ENCODE measurements at places on chromosomes 11 and 22.
A peak's percentile ranks its signal among the peaks of the same experiment; 100 is the strongest.

DNA sequence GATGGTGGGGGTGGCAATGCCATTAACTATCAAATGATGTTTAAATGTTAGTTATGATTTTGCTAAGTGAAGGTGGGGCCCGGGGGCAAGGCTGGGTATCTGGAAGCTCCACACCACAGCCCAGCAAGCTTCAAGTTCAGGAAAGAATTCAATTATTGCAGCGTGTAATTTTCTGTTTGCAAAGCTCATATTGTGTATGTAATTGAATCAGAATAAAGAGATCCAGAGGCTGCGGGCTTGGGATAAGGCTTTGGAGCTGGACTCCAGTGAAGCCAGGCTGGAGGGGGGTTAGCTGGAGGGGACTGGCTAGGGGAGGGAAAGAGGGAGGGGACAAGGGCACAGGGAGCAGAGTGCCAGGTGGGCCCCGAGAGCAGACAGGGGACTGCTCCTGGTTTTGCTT is 557.1 kb upstream of the CADM1 start:
- no peak for DNase-seq
- H3K27ac ChIP-seq = no peak overlapping the region
- no peaks in the 10 kb centered on the region for H3K36me3 ChIP-seq
- H3K4me1 ChIP-seq = no peaks in the 10 kb centered on the region

GRCh38 chr11:47175746-47176327 is 842 bp downstream of the ARFGAP2 start:
- no peak for DNase-seq
- peak overlapping the region; percentile 91 for H3K4me3 ChIP-seq
- H3K27me3 ChIP-seq = no peaks in the 10 kb centered on the region
- H3K4me1 ChIP-seq = peaks cover 33% of the 10 kb centered on the region

GRCh38 chr11:122821169-122821568 is 17.1 kb upstream of the CRTAM start:
- H3K4me1 ChIP-seq = no peaks in the 10 kb centered on the region

DNA sequence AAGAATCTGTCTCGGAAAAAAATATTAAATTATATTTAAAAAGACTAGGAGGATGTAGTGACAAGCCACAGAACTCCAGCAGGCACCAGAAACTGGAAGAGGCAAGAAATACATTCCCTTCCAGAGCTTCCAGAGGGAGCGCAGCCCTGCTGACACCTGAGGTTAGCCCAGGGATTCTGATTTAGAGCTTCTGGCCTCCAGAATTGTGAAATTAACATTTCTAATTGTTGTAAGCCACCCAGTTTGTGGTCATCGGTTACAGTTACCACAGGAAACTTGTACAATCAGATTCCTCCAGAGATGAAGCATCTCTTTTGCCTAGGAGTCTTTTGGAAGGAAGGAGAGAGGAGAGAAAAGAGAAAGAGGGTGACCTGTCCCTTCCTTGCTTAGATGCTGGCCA is 6.4 kb upstream of the UBASH3B start:
- H3K4me3 ChIP-seq = no peak overlapping the region
- H3K4me1 ChIP-seq = no peaks in the 10 kb centered on the region
- H3K36me3 ChIP-seq = no peaks in the 10 kb centered on the region
- H3K27ac ChIP-seq = no peak overlapping the region
- DNase-seq = no peak
- H3K27me3 ChIP-seq = no peaks in the 10 kb centered on the region

GRCh38 chr11:32088117-32088941 is 2.5 kb upstream of the RCN1 start:
- H3K27me3 ChIP-seq = no peaks in the 10 kb centered on the region
- H3K4me3 ChIP-seq = no peak overlapping the region

DNA sequence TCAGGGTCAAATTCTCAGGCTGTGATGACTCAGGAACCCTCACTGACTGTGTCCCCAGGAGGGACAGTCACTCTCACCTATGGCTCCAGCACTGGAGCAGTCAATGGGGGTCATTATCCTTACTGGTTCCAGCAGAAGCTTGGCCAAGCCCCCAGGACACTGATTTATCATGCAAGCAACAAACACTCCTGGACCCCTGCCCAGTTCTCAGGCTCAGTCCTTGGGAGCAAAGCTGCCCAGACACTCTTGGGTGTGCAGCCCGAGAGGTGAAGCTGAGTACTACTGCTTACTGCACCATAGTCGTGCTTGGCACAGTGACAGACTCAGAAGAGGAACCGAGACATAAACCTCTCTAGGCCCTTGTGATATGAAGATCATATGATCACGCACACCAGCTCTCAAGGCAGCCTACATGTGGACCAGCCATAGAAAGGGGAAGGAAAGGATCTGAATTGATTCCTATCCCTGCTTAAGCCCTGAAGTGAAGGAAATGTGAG is 58.2 kb downstream of the ZNF280B start:
- no peak overlapping the region for H3K4me3 ChIP-seq
- no peaks in the 10 kb centered on the region for H3K36me3 ChIP-seq
- peak; percentile 6 for DNase-seq
- peak overlapping the region; percentile 40 for H3K27ac ChIP-seq
- peaks cover 9% of the 10 kb centered on the region for H3K27me3 ChIP-seq

GRCh38 chr11:19874266-19874665 is 161.6 kb downstream of the NAV2 start:
- DNase-seq = no peak
- no peaks in the 10 kb centered on the region for H3K27me3 ChIP-seq
- no peak overlapping the region for H3K4me3 ChIP-seq
- no peaks in the 10 kb centered on the region for H3K36me3 ChIP-seq
- H3K4me1 ChIP-seq = no peaks in the 10 kb centered on the region
- no peak overlapping the region for H3K27ac ChIP-seq

- H3K4me3 ChIP-seq = peak overlapping the region; percentile 91
- DNase-seq = no peak
- no peaks in the 10 kb centered on the region for H3K36me3 ChIP-seq
These were observed 1.1 kb downstream of the MTMR2 start for GRCh38 chr11:95922536-95923438.

- no peak for DNase-seq
- no peaks in the 10 kb centered on the region for H3K4me1 ChIP-seq
- peaks cover 4% of the 10 kb centered on the region for H3K36me3 ChIP-seq
- no peak overlapping the region for H3K27ac ChIP-seq
- no peak overlapping the region for H3K4me3 ChIP-seq
These were observed 157.6 kb downstream of the PGR start for GRCh38 chr11:100972046-100972445.

DNA sequence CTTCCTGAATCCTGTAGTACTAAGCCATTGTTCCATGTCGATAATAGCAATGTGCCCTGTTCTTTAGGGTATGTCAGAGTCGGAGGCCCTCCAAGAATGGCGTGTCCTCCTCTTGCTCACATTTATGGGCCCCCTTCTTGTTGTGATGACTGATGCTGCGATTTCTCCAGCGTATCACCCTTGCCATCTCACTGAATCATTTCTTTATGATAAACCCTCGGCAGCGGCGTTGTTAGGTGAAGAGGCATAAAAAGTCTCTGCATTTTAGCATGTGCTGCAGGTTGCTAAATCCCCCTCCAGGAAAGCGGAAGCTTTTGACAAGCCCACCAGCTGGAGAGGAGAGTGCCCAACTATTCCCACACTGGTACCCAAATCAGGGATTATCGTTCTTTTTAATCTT is 1045.3 kb downstream of the BRD1 start:
- no peak overlapping the region for H3K27ac ChIP-seq
- no peak overlapping the region for H3K4me3 ChIP-seq
- no peak for DNase-seq
- no peaks in the 10 kb centered on the region for H3K36me3 ChIP-seq
- H3K4me1 ChIP-seq = no peaks in the 10 kb centered on the region
- no peaks in the 10 kb centered on the region for H3K27me3 ChIP-seq

GRCh38 chr11:9955391-9955790 is 291.5 kb downstream of the SWAP70 start:
- H3K36me3 ChIP-seq = peaks cover 8% of the 10 kb centered on the region
- H3K27me3 ChIP-seq = no peaks in the 10 kb centered on the region
- no peak overlapping the region for H3K4me3 ChIP-seq
- DNase-seq = no peak
- H3K4me1 ChIP-seq = no peaks in the 10 kb centered on the region

- H3K27ac ChIP-seq = no peak overlapping the region
These were observed 6.7 kb downstream of the CSNK2A3 start for GRCh38 chr11:11346303-11346702.

DNA sequence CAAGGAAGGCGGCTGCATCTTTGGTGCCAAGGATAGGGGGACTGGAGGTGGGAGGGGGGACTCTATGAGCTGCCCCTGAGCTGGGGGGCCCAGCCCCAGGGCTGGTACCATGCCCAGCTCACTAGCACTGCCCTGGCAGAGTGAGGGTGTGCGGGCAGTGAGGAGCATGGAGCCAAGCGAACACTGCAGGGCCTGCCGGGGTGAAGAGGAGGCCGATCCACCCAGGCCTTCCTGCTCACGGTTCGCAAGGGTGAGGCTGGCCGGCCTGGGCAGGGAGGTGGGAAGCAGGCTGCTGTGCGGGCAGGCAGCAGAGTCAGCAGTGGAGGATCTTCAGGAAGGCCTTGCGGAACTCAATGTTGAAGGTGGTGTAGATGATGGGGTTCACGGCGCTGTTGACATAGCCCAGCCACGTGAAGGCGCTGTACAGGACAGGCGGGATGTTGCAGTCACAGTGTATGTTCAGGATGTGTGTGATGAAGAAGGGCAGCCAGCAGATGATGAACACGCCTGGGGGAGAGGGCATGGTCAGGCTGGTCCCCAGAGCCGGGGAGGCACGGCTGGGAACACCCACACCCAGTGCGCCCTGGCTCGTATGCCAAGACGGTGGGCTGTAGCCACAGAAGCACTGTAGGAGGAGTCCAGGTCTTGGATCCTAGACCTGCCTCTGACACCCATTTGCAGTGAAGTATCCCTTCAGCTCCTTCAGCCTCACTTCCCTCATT is 23.0 kb downstream of the ANKK1 start:
- no peaks in the 10 kb centered on the region for H3K27me3 ChIP-seq
- no peak overlapping the region for H3K27ac ChIP-seq
- no peaks in the 10 kb centered on the region for H3K36me3 ChIP-seq
- no peak overlapping the region for H3K4me3 ChIP-seq
- no peaks in the 10 kb centered on the region for H3K4me1 ChIP-seq
- no peak for DNase-seq

DNA sequence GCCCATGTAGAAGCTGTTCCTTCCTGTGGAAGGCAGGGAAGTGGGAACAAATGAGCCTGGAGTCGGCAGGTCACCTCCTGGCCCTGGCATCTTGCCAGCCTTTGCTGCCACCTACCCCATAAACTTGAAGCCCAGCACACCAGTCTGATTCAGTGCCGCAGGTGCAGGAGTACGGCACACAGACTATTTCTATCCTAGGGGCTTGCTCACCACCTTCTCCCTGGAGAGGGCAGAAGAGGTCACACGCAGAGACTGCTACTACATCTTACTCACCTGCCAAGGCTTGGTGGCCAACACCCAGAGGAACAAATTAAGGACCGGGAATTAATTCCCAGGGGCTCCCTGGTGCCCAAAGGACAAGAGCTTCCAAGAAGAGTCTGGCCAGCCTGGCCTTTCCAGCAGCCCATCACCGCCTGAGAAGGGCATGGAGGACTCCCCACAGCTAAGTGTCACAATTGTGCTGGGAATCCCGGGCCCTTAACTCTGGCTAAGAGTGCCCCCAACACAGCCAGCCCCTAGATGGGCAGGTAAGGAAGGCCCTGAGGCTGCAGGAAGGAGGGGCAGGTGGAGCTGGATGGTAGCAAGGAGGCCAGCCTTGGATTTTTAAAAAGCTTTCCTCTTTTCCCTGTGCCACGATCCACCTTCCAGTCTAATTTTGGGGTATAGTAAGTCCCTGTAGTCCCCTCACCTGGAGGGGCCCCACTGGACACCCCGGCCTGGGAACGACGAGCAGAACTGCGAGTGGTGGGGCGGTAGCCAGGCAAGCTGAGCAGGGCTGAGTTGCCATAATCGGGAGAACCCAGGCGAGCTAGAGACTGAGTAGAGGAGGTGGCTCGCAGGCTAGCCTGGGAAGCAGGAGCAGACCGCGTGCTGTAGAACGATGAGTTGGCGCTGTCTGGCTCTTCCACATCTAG is 6.9 kb downstream of the IL18BP start:
- H3K27ac ChIP-seq = no peak overlapping the region
- no peaks in the 10 kb centered on the region for H3K4me1 ChIP-seq
- no peaks in the 10 kb centered on the region for H3K27me3 ChIP-seq
- no peak for DNase-seq

DNA sequence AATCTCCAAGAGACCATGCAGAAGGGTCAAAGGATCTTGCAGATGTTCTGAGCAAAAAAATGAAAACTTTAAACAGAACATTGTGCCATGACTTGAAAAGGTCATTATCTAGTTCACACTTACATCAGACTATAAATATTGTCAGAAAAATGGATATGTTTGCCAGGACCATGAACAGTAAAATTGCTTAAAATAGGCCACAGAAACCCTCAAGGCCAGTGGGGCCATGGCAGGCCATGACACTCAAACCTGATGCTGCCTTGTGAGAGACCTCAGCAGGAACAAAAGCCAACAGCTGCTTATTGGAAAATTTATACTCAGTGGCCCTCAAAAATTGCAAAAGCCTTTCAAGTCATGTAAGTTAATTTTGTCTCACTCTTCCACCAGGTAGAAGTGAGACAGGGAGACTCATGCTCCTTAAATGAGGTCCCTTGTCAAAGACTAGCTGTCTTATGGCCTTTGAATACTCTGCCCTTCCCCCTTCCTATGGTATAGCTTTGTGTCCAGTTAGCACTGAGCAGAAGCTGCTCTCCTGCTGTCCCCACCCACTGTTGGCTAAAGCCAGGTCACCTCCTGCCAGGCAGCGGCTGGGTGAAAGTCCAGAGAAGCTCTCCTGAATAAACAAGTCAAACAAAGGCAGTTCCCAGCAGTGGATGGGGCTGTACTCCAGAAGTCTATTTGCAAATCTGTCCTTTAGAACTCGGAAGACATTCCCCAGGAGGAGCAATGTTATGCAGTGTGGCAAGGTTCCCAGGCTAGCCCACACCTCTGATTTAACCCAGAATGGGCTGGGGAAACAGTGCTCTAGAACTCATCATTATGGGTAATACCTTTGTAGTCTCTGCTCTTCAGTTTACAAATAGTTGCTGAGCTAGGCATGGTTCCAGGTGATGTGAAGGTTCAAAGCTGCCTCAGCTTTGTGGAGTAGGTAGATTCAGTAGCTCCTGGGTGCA is 21.4 kb downstream of the ADM start:
- H3K4me1 ChIP-seq = no peaks in the 10 kb centered on the region
- no peak for DNase-seq
- no peaks in the 10 kb centered on the region for H3K27me3 ChIP-seq

- no peak overlapping the region for H3K4me3 ChIP-seq
- H3K27ac ChIP-seq = no peak overlapping the region
- H3K4me1 ChIP-seq = no peaks in the 10 kb centered on the region
- DNase-seq = no peak
- no peaks in the 10 kb centered on the region for H3K36me3 ChIP-seq
- H3K27me3 ChIP-seq = no peaks in the 10 kb centered on the region
These were observed 21.1 kb downstream of the OR5P2 start for GRCh38 chr11:7775689-7776088.

DNA sequence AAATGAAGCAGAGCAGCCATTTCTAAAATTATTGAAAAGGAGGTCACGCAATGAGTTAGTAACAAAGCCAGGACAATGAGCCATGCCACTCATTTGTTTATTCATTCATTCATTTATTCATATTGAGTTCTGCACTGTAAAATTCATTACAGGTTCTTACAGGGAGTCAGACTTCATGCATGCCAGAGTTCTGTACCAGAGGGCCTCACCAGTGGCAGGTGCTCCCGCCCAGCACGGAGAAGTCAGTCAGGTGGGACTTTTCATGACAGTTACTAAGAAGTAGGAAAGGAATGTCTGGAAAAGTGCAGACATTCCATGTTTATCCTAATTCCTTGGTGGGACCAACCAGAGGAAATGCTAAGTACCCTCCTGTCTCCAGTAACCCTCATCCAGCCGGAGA is 217.5 kb upstream of the BLID start:
- no peak overlapping the region for H3K4me3 ChIP-seq
- no peaks in the 10 kb centered on the region for H3K4me1 ChIP-seq
- H3K27ac ChIP-seq = no peak overlapping the region
- no peaks in the 10 kb centered on the region for H3K36me3 ChIP-seq
- DNase-seq = no peak
- H3K27me3 ChIP-seq = no peaks in the 10 kb centered on the region

Measured in natural killer cell (primary cell).